ENCODE measurements at places on chromosomes 3 and 15. TPM values are rescaled to one million over a fixed set of nuclear protein-coding genes. Genes with fewer than 3 reads are reported as not detected.
A peak's percentile ranks its signal among the peaks of the same experiment; 100 is the strongest.

The CACNA1D gene
- polyA plus RNA-seq, result 0.06 TPM

DNA sequence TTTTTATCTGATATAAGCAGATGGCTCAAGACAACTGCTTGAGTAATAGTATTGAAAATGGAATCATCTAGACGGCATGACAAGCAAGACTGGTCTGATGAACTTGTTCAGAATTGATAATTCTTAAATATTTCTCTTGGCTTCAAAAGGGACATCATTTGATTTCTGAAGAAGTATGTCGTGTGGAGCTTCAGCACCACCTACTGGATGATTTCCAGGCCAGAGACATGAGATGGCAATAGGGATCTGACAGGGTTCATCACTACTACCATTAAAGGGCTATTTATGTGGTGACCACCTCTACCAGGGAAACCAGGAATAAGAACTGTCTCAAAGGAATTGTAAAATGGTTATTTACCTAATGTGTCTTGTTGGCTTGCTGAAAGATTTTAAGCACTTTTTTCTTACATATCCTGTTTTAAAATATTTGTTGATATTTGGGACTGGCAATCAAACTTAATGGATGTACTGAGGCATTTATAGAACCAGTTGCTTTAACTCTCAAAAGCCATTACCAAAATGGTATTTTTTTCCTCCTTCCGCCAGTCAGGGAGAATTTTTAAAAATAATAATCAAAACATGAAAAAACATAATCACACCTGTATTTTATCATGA, 99.5 kb upstream of the FAM98B start:
- peak; percentile 80 for DNase-seq

- DNase-seq, result peak; percentile 40
Measured at GRCh38 chr15:90957031-90957790, 2.5 kb downstream of the RCCD1 start.

DNA sequence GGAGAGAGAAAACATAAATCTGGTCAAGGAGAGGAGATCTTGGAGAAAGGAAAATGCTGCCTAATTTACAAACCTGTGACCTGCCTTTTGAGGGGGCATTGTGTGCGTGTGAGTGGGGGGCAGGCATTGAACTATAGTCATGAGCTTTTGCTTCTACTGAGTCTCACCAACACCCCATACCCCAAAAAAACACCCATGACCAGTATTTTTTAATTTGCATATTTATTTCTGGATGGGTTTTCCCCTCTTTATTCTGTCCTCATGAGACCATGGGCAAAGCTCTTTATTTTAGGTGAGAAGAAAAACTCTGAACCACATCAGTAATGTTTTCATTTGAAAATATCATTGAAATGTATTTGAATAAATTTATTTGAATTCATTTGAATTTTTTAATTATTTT, 20.6 kb downstream of the CD80 start:
- DNase-seq, result no peak

The PGBD4 gene
- polyA plus RNA-seq, result 0.41 TPM

The FETUB gene
- not detected for polyA plus RNA-seq

The FOXB1 gene
- polyA plus RNA-seq, result not detected

GRCh38 chr15:64921711-64922110, 10.0 kb downstream of the ANKDD1A start:
- DNase-seq, result no peak

The SLC12A8 gene
- 0.90 TPM for polyA plus RNA-seq

GRCh38 chr3:179933080-179933479, 103.7 kb downstream of the PEX5L start:
- DNase-seq, result no peak

DNA sequence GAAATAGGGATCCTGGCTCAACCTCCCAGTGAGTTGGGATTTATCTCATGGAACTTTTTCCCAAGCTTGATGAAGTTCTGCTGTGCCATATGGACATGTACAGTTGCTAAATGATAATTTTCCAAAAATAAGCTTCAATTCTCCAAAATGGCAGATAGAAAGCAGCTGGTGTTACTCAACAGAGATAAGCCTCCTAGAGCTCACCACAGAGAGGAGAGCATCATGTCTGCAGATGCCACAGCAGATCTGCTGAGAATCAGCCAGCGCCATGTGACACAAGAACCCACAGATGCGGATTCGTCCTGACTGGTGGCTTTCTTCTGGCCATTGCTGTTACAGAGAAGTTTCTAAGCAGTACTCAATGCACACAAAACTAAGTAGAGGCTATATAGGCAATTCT, 50.6 kb downstream of the AGTR1 start:
- DNase-seq, result no peak

The TM2D3 gene
- polyA plus RNA-seq, result 51.5 TPM

GRCh38 chr3:58998476-58999117, 51.2 kb downstream of the CFAP20DC start:
- DNase-seq, result peak; percentile 79

Measured in endothelial cell of umbilical vein (primary cell).